ENCODE measurements at places on chromosomes 3 and 15.

DNA sequence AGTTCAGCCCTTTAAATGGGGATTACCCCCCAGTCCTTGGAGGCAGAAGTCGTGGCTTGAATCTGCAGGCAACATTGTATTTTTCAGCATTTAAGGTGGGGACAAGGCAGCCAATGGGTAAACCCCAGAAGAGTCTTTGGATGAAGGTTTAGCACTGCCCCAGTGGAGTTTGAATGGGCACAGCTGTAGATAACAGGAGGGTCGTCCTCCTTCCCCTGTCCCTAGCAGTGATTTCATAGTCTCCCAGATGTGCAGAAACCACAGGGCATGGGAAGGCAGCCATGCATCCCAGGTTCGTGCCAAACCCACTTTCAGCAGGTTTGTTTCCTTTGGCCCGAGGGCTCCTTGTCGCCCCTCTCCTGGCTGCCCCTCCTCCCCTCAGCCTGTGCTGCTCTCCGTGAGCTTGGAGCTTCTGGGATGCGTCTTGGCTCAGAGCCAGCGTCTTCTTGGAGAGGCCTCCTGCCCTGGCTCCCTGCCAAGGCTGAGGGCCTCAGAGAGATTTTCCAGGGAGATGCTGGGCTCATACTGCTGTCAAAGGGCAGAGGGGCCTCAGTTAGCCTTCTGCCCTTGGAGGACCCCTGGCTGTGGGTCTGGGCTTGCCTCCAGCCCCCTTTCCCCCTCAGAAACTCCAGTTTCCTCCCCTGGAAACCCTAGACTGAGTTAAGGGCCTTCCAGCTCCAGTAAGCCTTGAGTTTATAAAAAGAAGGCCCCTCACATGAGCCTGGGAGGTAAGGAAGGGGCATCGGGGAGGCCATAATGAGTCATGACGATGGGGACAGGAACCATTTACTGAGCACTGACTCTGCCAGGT, 48.9 kb upstream of the POLG start:
- H3K27ac ChIP-seq: no peak overlapping the region
- no peak for DNase-seq
- no peak overlapping the region for H3K4me3 ChIP-seq
- peaks cover 31% of the 10 kb centered on the region for H3K4me1 ChIP-seq

DNA sequence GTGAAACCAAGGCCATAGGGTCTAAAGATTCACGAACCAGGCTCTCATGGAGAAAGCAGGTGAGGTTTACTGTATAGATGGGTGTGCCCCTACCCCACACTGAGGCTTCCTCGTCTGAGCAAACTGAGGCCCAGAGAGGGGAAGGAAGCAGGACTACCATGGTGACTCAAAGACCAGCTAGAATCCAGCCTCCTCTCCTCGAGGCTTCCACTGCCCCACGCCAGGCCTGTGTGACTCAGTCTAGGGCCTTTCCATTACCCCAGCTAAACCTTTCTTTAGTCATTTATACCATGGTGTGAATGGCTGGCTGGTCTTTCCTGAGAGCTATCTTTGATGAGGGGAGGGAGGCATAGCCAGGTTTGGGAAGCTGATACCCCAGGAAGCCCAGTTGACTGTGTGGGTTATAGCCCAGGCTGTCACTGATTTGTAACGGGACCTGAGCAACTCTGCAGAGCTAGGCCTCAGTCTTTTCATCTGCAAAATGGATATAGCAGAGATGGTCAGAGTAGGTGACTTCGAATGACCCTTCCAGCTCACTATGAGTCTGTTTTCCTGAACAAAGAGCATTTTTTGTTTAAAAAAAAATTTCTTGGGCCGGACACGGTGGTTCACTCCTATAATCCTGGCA, 3.0 kb upstream of the RHO start:
- no peaks in the 10 kb centered on the region for H3K4me1 ChIP-seq
- DNase-seq: no peak
- no peak overlapping the region for H3K4me3 ChIP-seq

- no peak overlapping the region for H3K27ac ChIP-seq
- no peaks in the 10 kb centered on the region for H3K4me1 ChIP-seq
- no peaks in the 10 kb centered on the region for H3K27me3 ChIP-seq
- H3K36me3 ChIP-seq: peaks cover 48% of the 10 kb centered on the region
- no peak for DNase-seq
These were observed 23.0 kb downstream of the PLSCR1 start for GRCh38 chr3:146521394-146521793.

- H3K4me1 ChIP-seq: peaks cover 4% of the 10 kb centered on the region
- peak overlapping the region; percentile 92 for H3K4me3 ChIP-seq
- H3K36me3 ChIP-seq: no peaks in the 10 kb centered on the region
- no peaks in the 10 kb centered on the region for H3K27me3 ChIP-seq
- no peak overlapping the region for H3K27ac ChIP-seq
These were observed 1.6 kb downstream of the EIF4E3 start for GRCh38 chr3:71723452-71724170.

DNA sequence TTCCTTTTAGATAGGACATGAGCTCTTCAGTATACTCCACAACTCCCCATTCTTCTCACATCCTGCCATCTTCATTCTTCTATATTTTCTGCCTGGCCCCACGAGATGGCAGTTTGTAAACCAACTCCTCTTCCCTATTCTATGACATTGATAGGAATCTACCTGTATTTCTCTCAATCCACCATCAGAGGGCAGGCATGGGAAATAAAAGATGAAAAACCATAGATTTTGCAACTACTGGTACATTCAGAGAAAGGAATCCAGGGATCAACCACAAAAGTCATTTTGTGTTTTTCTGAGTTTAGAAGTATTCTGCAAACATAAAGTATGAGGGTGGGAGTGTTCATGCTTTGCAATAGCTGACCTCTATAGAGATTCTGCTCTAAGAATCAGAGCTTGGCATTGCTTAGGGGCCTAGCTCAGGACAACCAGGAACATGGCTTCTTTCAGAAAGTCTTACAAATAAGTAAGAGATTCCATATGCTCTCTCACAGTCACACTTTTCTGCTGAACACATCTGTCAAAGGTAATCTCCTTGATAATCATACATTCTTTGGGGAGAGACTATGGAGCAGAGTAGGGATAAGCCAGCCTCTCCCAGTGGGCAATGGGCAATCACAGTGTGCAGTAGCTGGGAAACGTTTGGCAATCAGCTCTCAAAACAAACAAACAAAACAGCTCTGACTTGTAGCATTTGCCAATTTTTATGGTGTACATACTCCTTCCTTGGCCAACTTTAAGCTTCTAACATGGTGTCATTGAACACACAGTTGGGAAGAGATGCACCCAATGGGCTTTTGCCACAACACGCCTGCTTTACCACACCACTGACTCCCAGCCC, 43.1 kb upstream of the SLC25A36 start:
- H3K4me3 ChIP-seq: no peak overlapping the region
- H3K36me3 ChIP-seq: no peaks in the 10 kb centered on the region

GRCh38 chr15:75834021-75834420, 9.2 kb upstream of the UBE2Q2 start:
- H3K27me3 ChIP-seq: no peaks in the 10 kb centered on the region
- no peaks in the 10 kb centered on the region for H3K36me3 ChIP-seq
- DNase-seq: no peak
- no peak overlapping the region for H3K27ac ChIP-seq
- H3K4me1 ChIP-seq: peaks cover 6% of the 10 kb centered on the region

- peaks cover 16% of the 10 kb centered on the region for H3K4me1 ChIP-seq
- H3K36me3 ChIP-seq: no peaks in the 10 kb centered on the region
- H3K4me3 ChIP-seq: no peak overlapping the region
These were observed 460.9 kb upstream of the KCNMB2 start for GRCh38 chr3:178075344-178075743.

All from esophagus squamous epithelium (tissue), 5 donors.